ENCODE measurements at places on chromosomes 2 and 18.

DNA sequence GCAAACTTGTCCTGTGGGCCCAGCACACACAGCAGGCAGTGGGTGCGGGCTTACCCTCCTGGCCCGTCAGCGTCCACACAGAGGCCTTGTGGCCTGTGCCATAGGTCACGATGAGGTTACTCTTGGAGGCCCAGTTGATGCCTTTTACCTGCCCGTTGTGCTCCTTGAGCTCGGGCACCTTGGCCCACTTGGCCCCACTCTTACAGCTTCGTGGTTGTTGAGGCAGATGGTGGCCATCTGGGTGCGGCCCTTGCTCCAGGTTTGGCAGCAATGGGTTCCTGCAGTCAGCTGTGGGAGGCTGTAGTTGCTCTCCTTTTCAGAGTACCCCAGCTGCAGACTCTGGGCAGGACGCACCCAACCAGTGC is 45.5 kb upstream of the PTH2R start:
- no peak for DNase-seq

- DNase-seq, result no peak
Observed at GRCh38 chr2:207126724-207127308, 38.9 kb downstream of the KLF7 start.

GRCh38 chr2:10548626-10549025 is 100.5 kb upstream of the ODC1 start:
- DNase-seq, result no peak

DNA sequence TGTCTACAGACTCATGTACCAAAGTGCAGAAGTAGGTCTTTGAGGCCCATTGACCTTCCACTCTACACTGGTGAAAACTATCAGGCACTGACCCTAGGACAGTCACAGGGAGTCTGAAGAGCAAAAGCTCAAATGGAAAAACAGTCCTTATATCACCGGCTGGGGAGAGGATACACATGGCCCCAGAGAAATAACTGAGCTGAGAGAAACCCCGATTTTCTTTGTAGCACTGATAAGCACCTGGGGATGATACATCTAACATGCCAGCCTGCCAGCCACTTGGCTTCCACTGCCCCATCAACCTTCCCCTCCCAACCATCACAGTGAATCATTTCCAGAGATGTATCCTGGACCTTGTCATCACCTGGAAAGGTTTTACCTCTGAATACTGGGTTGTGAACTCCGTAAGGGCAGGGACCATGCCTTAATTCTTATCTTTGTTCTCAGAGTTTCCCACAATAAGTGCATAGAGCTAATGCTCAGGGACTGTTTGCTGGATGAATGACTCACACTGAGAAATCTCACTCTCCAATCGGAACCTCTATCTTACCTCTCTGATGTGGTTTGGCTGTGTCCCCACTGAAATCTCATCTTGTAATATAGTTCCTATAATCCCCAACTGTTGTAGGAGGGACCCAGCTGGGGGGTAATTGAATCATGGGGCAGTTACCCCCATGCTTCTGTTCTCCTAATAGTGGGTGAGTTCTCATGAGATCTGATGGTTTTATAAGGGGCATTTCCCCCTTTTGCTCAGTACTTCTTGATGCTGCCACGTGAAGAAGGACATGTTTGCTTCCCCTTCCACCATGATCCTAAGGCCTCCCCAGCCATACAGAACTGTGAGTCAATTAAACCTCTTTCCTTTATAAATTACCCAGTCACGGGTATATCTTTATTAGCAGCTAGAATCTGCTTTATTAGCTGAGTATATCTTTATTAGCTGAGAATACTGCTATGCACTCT is 37.1 kb downstream of the EVA1A start:
- DNase-seq, result no peak

GRCh38 chr2:127219171-127220070 is 678 bp downstream of the CYP27C1 start:
- no peak for DNase-seq

DNA sequence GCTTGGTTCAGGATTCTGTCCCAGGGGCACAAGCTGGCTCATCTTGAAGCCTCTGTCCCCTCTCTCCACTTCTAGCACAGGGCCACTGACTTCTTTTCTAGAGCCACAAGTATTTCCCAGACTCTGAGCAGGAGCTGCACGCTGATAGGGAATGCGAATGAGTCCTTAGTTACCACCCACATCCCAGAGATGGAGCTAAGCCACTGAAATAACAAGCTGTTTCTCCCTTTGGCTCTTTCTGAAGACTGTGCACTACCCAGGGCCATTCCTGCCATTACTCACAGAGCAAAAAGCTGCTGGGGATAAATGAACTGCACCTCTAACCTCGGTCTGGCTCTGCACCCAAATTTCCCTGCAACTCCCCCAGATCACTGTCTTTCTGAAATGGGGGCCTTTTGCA is 70.6 kb downstream of the TSN start:
- no peak for DNase-seq

- no peak for DNase-seq
Observed at GRCh38 chr18:10032331-10033015, 118.7 kb downstream of the VAPA start.

- DNase-seq, result no peak
Observed at GRCh38 chr18:32366586-32367538, 103.8 kb downstream of the GAREM1 start.

Data from stimulated activated effector memory CD8-positive, alpha-beta T cell treated with anti-CD3 and anti-CD28 coated beads, Interleukin-12 subunit alpha, Interleukin-12 subunit beta, amount 100 ng/mL, for 72 hours (primary cell).